ENCODE measurements at places on chromosomes 3 and 15.

DNA sequence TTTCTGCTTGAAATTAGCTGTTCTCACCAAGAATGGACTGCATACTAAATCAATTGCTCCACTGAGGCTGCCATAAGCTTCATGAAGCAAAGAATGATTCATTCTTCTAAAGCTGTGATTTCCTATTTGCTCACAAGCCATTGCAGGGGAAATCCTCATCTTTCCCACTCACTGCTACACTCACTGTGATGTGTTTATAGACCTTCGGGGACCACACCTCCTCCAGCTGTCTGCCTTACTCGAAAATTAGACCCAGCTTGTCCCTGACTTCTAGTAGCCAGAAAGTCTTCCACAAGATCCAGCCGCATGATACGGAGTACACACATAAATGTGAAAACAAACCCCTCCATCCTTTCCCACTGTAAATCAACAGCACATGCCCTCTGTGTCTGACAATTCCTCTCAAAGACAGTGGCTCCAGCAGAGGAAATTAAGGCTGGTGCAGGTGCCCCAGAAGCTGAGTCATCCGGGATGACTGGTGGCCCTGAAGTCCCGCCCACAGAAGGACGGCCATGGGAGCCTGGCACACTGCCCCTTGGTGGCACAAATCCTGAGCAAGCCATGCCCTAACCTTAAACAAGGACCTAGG lies 172.0 kb downstream of the STT3B start:
- no peak for DNase-seq

- no peak for DNase-seq
Observed at GRCh38 chr3:58800940-58801339, 134.4 kb upstream of the FAM3D start.

DNA sequence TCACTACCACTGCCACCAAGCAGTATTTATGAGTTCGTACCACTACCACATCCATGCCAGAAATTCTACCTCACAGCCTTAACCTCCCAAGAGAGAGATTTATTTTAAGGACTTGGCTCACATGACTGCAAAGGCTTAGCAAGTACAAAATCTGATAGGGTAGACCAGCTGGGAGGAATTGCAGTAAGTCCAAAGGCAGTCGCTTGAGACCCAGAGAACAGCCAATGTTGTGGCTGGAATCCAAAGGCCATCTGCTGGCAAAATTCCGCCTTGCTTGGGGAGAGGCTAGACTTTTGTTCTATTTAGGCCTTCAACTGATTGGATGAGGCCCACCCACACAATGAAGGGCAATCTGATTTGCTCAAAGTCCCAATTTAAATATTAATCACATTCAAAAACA lies 101.4 kb upstream of the STT3B start:
- DNase-seq: no peak

DNA sequence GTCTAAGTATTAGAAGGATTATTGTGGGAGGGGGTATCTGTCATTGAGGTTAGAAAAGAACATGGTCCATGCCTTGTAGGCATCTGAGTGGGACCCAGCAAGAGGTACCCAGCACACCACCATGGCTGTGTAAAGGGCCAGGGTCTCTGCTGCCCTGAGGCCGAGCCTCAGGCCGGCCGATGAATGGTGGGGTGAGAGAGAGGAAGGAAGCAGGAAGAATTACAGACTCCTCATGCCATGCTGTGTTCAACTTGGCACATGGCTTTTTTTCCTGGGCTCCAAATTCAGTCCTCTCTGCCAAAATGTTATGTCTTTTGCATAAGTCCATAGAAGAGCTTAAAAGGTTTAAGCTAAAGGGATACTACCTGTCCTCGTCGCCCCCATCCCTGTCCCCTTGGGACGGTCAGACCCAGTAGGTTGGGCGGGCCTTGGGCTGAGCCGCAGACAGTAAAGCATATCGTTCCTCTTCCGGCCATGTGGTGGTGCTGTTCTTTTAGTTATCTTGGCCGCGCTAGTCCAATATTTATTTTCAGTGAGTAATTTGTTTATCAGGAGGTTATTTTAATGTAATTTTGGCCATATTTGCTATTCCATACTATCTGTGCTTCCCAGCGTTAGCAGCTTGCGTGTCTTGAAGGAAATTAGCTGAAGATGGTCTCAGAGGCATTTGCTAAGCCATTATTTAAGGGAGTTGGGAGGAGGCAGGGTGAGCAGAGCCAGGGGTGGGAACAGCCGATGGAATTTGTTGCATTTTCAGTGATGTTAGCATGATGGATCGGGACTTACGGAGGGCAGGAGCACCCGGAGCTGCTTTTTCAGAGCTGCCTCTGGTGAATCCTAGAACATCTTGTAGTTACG lies 152.4 kb downstream of the AGBL1 start:
- DNase-seq: no peak

GRCh38 chr3:46926871-46927717 lies 49.5 kb downstream of the CCDC12 start:
- DNase-seq: no peak

GRCh38 chr3:185789134-185789533 lies 35.7 kb downstream of the IGF2BP2 start:
- no peak for DNase-seq

DNA sequence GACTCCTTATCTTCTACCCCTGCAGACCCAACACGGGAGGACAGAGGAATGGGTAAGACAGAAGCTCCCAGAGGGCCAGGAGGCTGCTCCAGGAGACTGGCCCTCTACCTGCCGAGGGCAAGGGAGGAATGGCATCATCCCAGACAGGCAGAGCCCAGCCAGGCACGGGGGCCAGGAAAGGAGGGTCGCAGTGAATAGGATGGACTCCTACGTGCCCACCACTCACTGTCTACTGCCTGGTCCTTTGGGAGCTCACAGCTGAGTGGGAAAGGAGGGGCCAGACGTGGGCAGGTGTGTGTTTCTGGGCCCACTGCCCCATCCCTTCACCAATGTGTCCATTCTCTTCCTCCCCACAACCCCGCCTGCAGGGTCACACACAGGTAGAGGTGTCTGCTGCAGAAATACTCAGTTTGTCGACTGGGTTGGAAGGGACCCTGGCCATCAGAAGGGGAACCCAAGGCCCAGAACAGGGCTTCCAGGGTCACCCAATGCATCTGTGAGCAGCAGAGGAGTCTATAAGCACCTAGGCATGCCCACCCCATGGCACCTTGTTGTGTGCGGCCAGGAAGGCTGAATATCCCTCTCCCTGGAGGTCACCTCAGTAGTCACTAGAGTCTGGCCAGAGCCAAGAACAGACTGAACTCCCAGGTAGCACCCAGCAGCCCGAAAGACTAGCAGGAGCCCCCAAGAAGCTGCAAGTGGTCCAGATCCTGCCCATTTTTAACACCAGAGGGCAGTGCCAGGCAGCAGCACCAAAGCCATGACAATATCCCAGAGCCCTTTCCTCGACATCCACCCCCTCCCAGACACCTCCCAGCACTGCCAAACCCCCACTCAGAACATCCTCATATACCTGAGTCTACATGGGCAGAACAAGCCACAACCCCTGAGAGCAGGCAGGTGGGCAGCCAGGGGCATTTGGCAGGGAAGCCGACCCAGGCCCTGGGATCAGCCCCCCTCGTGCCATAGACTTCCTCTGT lies 24.0 kb downstream of the TKT start:
- no peak for DNase-seq

DNA sequence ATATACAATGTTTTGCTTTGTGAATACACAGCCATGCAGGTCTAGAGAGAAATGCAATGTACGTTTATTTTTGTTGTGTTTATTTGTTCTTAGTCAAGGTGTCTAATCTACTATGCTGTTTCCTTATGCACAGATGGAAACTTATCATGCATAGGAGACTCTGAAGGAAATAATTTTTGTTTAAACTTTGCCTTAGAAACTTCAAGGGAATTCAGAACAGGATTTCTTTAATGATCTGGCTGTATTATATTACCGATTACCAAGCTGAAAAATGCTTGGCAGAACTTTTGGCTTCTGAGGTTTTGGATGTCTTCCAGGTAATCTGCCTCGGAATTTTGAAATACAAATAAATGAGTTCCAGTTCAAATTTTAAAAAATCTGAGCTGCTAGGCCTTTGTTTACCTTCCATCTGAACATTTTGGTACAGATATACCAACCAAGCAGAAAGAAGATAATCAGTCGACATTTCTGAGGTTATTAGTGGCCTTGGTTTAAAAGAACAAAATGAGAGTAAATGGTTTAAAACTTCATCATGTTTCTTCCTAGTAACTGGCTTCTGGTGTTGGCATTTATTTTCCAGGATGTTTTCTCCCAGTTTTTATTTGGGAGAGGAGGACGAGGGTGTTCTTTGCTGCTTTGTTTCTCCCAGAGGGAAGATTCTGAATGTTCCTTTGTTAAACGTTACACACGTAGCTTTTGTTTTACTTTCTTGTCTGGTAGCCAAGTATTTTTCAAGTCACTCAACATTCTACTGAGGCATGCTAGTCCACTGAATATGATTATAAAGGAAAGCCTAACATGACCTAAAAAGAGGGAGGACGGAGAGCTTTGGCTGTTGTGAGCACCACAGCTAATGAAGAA lies 421.8 kb upstream of the TBL1XR1 start:
- no peak for DNase-seq

GRCh38 chr3:184005941-184006507 lies 11.7 kb downstream of the ABCC5 start:
- DNase-seq: no peak

Measured in stimulated activated CD8-positive, alpha-beta memory T cell treated with anti-CD3 and anti-CD28 coated beads, Interleukin-4, amount 100 ng/mL, for 4 hours (primary cell).